ENCODE measurements at places on chromosomes 3 and 15. TPM values are rescaled to one million over a fixed set of nuclear protein-coding genes. Genes with fewer than 3 reads are reported as not detected.

IGDCC3 gene
- 0.25 TPM for total RNA-seq

SPINT1 gene
- total RNA-seq, result not detected

DNA sequence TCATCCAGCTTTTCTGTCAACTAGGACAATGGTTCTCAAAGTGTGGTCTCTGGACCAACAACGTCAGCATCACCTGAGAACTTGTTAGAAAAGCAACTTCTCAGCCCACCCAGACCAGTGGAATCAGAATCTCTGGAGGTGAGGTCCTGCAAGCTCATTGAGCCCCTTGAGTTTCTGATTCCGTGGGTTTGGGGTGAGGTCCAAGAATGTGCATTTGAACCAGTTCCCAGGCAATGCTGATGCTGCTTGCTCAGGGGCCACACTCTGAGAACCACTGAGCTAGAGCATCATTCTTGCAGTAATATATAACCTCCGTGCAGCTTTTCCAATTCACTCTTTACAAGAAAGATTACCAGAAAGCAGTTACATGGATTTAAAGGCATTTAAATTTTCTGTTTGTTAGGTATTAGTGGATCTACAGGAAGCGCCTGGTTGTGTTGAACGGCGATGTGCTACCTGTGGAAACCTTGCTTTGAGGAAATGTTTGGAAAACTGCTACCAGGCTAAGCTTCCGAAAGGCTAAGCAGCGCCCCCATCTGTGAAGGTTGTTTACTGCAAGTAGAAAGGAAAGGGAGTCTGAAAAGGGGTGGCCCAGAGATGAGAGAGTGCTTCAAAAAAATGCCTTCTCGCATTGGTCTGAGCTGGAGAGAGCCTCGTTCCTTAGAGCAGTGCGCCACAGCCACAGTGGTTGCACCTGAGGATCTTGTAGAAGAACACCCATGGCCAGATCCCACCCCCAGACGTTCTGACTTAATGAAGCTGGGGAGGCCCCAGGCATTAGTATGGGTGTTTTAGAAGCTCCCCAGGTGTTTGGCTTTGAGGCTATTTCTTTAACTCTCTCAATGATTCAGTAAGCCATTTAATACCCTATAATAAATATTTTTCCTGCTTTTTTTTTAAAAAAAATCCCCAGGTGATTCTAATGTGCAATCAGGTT lies 50.0 kb downstream of the RLBP1 start:
- peak; percentile 51 for DNase-seq

DNA sequence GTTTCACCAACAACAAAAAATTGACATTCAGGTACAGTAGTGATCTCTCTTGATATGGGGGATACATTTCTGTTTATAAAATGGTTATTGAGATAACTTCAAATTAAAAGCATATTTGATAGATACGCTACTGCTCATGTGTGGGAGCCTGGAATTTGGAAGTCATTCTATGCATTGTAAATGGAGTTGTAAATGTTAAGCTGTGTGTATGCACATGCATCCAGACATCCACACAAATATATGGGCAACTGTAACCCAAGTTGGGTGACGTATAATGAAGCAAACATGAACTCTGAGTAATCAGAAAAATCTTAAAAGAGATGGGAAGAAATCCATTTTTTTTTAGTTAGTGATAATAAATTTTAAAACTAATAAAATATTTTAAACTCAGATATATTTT lies 9.8 kb downstream of the KLHL24 start:
- DNase-seq, result no peak

OR5K2 gene
- not detected for total RNA-seq

TMEM207 gene
- total RNA-seq, result not detected

- peak; percentile 10 for DNase-seq
Observed at GRCh38 chr3:128698211-128699047, 27.6 kb upstream of the RAB7A start.

- no peak for DNase-seq
Observed at GRCh38 chr15:41977757-41978383, 5.5 kb upstream of the EHD4 start.

DNA sequence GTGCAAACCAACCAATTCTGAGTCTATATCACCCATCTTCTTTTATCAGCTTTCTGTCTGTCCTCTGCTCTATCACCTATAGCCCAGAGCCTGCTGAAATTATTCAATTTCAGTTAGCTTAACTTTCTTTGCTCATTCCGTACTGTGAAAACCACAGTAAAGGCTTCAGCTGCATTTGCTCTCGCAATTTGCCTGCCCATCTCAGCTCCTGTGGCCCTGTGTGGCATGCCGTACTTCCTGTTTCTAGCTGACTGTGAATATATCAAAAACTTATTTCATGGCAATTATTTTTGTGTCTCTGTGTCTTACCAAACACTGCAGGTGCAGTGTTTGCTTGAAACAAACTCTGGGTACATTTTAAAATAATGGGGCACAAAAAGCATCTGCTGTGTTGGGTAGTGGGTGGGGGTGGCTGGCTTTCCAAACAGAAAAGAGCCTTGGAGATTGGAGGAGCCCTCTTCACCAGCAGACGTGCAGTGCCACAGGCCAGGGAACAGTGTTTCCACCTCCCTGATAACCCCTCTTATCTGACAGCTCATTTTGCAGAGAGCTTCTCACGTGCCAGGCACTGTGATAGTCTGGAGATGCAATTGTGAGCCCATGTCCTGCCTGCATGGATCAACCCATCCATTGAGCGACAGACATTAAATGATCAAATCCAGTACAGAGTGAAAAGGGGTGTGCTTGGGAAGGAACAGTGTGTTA lies 45.2 kb downstream of the GASK1A start:
- no peak for DNase-seq

IMPG2 gene
- 0.65 TPM for total RNA-seq

CEMIP gene
- total RNA-seq, result 249 TPM
